ENCODE measurements at places on chromosomes 12 and 14.

DNA sequence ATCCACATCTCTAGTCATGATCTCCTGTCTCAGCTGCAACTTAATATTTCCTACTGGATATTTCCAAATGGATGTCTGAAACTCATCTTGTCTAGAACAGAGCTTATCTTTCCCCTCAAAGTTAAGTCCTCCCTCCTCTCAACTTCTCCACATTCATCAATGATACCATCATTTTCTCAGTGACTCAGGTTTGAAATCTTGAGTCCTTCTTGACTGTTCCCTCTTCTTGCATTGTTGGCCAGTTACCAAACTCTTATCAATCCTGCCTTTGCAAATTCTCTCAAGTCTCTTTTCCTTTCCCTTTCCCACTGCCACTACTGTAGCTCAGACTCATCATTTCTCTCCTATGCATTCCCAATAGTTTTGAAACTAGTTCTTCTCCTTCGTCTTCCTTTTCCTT lies 14.3 kb upstream of the CHURC1 start:
- no peak for DNase-seq

DNA sequence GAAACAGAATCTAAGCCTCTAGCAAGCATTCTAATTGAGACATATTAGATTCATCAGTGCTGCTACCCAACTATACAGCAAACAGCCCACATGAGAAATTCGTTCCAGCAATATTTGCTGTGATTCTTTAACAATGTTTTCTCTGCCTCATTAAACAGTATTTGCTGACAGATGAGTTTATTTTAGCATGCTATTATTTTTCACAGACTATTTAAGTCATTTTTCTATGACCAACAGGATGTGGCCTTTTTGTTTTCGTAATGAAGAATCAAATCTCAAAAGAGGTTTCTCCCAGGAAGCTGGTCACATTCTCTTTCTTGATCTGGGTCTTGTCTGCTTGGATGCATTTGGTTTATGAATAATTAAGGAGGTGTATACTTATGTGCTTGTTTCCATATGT lies 23.2 kb upstream of the SERPINA12 start:
- no peak for DNase-seq

- DNase-seq, result no peak
Measured at GRCh38 chr12:116169071-116169470, 108.4 kb downstream of the MED13L start.

- no peak for DNase-seq
Measured at GRCh38 chr12:42510823-42511222, 78.7 kb downstream of the PRICKLE1 start.

DNA sequence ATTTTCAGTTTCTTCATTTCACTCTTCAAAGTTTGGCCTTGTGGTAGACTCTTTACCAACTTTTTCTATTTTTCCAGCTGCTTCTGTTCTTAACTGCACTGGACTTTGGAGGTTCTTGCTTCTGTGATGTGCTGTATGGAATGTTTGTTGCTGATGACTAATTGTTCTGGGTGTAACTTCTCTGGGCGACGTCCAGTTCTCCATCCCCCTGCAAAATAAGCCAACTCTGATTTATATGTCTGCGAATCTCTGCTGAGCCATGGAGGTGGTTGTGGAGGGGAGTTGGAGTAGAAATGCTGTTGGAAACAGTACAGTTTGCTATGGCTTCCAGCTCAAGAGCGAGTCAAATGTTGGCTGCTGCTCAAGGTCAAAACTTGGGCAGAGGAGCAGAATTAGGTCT lies 113.9 kb upstream of the DYRK2 start:
- no peak for DNase-seq

GRCh38 chr12:46209914-46210872 lies 58.6 kb downstream of the SLC38A1 start:
- peak; percentile 60 for DNase-seq

DNA sequence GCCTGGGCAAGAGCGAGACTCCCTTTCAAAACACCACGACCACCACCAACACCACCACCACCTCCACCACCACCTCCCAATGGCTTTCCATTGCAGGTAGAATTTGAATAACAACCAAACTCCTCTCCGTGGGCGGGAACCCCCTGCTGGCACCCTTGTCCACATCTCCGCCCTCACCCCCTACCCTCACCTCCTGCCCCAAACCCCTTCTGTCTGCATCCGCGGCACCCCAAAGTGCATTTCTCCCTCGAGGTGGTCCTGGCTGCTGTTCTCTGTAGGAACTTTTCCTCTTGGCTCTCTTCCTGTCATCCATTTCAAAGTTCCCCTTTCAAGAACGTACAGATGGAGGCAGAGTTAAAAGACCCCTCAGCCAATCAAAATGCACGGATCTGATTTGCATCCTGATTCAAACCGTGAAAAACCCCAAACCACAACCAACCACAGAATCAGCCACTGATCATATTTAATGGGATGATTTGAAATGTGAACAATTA lies 3.8 kb downstream of the SDSL start:
- DNase-seq, result no peak

DNA sequence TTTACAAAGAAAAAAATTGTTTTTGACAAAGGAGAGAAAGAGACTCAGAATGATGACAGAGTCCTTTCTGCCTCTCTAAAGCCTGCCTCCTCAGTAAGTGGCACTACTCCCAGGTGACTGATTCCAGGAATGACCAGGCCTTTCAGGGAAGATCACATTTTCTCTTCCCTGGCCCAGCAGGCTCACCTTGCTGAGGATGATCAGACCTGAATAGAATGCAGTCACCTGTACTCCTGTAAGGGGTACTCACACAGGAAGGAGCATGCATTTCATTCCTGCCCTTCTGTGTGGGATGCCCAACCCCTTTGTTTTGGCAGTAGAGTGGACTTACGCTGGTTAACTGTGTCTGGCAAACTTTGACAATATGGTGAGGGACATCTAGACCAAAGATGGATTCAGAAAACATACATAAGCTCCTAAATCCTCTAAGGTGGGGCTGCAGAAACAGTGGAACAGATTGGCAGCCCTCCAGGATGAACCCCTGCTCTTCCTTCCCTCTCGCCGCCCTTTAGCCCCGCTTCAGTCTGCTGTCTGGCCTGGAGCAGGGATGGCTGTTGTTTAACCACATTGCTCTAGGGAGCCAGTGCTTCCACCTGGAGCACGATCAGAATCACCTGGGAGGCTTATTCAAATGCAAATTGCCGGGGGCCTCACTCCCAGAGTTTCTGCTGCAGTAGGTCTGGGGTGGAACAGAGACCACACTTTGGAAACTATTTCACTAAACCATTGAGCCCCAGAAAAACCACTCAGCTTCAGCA lies 29.8 kb downstream of the ERG28 start:
- no peak for DNase-seq

DNA sequence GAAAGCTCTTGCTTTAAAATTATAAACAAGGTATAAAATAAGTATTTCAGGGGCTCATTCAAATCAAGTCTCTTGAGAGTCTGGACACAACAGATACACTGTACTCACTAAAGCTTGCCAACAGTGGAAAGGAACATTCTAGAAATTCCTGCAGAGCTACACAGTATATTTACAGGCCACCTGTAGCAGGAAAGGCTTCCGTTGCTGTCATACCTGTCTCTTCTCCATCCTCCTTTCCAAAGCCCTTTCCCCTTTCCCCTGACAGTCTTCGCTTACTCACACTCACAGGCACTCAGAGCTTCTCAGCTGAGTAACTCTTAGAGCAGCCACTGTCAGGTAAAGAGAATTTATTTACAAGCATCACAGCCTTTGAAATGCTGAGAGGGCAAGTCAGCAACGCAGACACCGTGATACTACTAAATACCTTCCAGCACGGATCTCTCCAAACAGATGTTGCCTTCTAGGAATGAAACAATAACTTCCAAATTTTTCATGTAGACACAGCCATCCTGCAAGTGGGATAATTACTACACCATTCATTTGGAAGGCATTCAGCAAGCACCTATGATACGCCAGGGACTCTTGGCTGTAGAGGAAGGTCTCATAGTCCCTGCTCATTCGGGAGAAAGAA lies 167.9 kb downstream of the FOXN3 start:
- no peak for DNase-seq
